Activated CD8-positive, alpha-beta memory T cell treated with anti-CD3 and anti-CD28 coated beads for 1 hour (primary cell): ENCODE measurements at places on chromosomes 1 and 21.

DNA sequence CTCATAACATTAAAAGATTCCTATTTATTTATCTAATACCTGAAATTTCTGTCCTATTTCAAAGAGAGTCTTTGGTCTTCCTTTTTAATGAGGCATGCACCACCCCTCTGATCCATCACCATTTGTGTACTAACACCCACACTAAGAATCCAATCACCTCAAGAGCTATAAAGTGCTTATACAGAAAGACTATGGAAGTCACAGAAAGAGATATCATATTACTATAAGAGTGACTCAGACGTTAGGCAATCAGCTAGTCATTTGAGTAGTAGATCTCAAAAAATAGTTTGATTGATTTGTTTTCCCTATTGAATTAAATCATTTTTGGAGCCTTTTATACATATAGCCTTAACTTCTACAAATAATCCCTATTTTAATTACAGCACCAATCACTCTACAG lies 46.1 kb downstream of the NME7 start:
- DNase-seq, result no peak

- DNase-seq, result no peak
Observed at GRCh38 chr1:223887747-223888418, 42.1 kb upstream of the TP53BP2 start.

- DNase-seq, result no peak
Observed at GRCh38 chr1:19361611-19362147, 49.6 kb downstream of the SLC66A1 start.

DNA sequence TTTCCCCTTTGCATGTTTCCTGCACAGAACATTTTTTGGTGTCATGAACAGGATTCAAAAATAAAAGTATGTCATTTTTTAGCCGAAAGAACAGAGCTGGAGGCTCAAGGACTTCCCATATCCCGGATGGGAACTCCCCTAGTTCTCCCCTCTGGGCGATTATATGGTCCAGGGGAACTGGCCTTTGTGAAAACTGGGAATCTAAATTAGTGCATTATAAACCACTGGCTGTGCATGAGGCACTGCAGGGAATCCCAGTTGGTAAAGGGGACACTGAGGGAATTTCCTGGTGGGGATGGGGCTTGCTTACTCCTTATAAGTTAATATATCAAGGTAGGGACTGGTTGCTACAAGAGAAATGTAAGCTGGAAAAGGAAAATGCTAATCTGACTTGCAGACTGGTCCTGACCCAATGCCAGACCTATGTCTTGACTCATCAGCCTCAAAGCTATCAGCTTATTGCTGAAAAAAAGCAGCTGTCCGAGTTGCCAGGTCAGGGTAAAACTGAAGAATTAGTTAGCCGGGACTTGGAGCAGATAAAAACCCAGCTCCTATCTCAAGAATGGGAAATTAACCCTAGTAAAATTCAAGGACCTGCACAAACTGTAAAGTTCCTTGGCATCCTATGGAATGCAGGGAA lies 122.6 kb downstream of the FCRL5 start:
- no peak for DNase-seq

DNA sequence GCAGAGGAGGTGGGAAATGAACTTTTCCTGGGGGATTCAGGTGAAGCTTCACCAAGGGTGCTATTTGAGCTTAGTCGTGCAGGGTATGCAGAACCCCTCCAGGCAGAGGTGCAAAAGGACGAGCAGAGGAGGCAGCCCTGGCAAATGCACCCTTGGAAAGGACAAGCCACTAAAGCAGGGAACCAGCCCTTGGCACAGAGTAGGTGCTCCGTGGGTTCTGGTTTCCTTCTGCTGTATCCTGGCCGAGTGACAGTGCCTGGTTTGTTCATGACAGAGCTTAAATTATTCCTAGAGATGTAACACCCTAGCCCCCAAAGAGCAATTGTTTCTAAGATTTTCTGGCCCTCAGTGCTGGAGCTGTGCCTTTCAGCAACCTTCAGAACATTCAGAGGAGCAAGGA lies 73.4 kb upstream of the SYT6 start:
- no peak for DNase-seq

- no peak for DNase-seq
Observed at GRCh38 chr1:241332037-241332409, 25.0 kb downstream of the RGS7 start.

DNA sequence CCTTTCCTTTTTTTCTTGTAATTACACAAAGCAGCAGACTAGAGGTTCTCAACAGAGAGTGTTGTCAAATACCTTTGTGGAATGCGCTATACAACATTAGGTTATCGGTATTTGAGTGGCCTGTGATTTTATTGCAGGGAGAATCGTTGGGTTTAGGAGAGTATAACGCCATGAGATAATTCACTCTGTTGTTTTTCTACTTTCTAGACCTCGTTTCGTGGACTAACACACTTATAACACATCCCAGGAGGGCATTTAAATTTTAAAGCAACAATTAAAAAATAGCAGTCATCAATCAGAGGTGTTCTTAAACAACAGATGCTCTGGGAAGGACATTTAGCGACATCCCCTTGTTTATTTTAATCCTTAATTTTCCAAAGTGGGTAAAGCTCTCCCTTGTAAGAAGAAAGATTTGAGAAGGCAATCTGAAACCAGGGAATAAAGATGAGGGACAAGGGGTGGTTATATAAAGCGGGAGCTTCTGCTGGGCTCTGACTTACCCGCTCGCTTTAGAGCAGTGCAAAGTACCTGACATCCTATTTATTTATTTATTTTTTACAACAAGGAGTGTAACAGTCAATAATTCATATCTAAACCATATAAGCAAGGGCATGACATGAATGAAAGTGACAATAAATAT lies 4.9 kb downstream of the PBX1 start:
- DNase-seq, result no peak

GRCh38 chr1:234913278-234913649 lies 215.4 kb downstream of the TOMM20 start:
- DNase-seq, result no peak

- no peak for DNase-seq
Observed at GRCh38 chr1:237416924-237417655, 375.1 kb downstream of the RYR2 start.

GRCh38 chr1:91583326-91583755 lies 82.7 kb downstream of the CDC7 start:
- DNase-seq, result no peak

DNA sequence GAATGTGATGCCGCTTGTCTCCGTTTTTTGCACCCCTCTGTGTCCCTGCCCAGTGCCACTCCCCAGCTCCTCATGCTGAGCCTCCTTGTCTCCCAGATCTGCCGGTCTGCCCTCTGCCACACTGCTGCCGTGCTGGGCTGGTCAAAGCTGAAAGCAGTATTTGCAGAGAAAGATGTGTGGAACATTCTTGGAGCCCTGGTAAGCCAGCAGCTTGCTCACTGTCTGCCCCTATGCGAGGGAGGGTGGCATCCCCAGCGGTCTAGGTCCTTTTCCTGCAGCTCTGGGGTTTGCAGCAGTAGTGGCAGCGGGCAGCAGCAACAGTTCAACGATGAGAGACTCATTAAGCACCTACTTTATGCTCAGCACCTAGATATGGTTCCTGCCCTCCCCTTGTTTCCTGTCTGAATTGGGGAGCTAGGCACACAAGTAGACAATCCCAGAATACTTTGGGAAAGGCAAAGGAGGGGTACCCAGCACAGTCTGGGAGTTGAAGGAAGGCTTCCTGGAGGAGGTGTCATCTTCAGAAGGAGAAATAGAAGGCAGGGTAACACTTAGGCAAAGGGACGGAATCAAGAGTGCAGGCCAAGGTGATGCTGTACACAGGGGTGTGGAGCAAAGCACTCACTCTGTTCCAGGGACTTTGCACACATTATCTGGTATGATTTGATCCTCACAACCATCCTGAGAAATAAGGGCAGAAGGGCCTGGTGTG lies 63.1 kb downstream of the KIF21B start:
- no peak for DNase-seq

DNA sequence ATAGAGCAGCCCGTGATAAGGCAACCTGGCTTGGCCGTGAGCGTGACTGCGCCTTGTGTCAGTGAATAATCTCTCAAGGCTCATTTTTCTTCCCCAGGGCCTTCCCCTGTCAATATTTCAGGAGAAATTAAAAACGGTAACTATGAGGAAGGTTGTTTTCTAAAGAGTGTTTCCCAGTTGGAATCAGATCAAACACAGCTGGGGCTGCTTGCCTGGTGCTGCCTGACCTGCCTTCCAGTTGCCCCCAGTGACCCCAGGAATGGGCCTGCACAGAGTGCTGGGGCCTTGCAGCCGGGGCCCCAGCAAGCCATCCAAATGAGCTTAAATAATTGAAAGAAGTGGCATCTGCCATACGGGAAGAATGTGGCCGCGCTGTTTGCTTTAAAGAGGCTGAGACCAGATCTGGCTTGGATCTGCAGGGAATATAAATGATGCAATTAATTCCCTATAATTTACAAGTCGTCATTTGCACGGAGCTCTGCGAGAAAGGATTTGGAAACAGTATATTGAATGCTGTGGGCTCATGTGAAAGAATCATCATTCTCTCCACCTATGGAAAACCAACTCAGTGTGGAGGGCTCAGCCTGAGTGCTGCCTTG lies 203.9 kb downstream of the C1orf94 start:
- no peak for DNase-seq

- DNase-seq, result no peak
Observed at GRCh38 chr1:232300466-232300865, 329.5 kb downstream of the SIPA1L2 start.

DNA sequence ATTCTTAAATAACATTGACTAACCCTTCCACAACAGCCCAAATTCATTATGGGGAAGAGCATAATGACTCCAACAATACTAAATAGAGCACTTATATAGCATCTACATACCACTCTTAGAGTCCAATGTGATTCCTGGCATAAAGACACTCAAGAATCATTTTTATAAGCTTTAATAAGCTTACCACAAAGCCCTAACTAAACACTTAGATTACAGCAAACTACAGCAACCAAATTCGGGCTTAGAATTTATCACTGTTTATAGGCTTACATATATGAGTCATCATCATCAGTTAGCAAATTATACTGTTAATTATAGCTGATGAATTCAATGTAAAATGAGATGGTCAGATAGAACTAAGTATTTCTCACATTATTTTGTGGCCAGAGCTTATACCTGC lies 7.3 kb downstream of the SCYL3 start:
- no peak for DNase-seq

DNA sequence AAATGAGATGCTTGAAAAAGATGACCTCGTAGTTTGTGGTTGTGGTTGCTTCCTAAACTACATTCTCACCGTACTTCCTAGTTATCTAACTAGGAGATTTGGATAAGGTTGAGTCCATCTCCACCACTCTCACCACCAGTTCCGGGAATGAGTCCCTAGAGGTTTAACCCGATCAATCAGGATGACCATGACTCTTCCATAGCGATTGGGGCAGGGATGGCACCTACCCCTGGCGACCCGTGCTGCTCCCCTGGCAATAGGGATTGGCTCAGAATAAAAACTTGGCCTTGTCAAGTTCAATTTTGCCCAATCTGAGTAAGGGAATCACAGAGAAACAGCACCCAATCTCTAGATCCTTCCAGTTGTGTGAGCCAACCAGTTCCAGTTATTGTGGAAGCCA lies 2.7 kb upstream of the MIS18A start:
- DNase-seq, result no peak

DNA sequence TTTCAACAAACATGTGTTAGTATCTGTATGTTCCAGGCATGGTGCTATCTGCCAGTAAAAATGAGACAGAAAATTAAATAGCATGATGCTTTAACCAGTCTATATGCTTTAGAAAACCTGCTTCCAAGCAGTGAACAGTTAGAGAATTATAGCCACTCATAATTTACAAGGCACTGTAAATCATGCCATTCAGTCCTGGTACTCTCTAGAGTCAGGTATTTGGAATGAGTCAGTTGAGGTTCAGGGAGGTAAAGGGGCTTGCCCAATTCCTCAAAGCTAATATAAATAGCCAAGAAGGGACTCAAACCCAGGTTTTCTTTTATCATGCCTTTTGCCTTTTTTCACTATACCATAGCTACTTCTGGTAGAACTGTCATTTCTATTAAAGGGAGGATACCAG lies 184.4 kb downstream of the NFIA start:
- DNase-seq, result no peak

DNA sequence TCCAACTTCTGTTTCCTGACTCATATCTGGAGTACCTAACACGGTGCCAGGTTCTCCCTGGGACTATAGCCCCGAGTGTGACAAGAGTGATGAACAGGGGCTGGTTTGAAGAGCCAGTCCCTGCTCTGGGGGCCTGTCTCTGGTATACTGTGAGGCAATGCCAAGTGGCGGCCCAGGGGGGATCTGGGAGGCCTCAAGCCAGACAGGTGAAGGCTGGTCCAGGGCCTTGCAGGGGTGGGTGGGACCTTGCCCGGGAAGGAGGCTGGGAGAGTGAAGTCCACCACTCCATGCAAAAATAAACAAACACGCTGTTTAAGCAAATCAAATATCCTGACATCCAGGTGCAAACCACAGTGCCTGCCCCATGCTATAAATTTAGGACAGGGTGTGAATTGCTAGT lies 6.8 kb upstream of the PLXNA2 start:
- DNase-seq, result no peak

DNA sequence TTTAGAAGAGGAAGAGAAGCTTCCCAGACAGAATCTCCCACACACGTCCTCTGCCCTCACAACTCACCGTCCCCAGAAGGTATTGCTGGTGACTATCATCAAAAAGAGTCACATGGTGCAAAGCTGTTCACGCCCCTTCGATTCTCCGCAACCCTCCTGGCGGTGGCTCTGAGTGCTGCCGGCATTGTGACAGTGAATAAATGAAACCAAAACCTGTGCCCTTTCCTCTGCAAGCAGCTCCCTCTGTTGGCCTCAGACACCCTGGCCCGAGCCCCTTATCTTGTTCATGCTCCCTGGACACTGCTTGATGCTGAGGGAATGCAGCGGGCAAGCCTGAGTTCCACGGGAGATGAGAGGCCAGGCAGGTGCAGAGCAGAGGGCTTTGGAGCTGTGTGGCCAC lies 510.3 kb downstream of the NPHP4 start:
- DNase-seq, result peak; percentile 7

GRCh38 chr1:9793291-9793690 lies 30.5 kb downstream of the CLSTN1 start:
- no peak for DNase-seq

- no peak for DNase-seq
Observed at GRCh38 chr1:153563483-153563901, 2.2 kb downstream of the S100A2 start.

DNA sequence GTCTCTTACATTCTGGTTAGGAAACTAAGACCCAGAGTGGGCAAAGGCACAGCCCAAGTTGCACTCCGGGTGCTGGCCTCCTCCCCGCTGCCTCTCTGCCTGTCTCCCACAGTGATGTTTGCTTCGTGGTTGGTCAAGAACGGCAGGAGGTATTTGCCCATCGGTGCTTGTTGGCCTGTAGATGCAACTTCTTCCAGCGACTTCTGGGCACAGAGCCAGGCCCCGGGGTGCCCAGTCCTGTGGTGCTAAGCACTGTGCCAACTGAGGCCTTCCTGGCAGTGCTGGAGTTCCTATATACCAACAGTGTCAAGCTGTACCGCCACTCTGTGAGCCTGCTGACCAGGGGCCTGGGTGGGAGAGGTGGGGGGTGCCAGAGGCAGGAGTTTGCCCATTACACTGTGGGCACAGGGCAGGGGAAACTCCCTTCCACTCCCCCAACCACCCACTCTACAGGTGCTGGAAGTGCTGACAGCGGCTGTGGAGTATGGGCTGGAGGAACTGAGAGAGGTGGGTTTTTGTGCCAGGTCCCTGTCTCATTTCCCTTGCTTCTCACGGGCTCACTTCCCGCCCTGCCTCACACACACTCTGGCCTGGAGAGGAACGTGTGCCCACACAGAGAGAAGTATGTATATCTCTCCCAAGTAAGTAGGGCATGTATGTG lies 1.9 kb downstream of the BTBD19 start:
- DNase-seq, result no peak
